Stimulated activated CD8-positive, alpha-beta memory T cell treated with anti-CD3 and anti-CD28 coated beads, Interleukin-7, amount 100 ng/mL, for 1 hour (primary cell): ENCODE measurements at places on chromosomes 4 and X.

- no peak for DNase-seq
Observed at GRCh38 chr4:184727430-184727829, 6.5 kb downstream of the CENPU start.

- no peak for DNase-seq
Observed at GRCh38 chr4:84699001-84699671, 116.2 kb downstream of the CDS1 start.

DNA sequence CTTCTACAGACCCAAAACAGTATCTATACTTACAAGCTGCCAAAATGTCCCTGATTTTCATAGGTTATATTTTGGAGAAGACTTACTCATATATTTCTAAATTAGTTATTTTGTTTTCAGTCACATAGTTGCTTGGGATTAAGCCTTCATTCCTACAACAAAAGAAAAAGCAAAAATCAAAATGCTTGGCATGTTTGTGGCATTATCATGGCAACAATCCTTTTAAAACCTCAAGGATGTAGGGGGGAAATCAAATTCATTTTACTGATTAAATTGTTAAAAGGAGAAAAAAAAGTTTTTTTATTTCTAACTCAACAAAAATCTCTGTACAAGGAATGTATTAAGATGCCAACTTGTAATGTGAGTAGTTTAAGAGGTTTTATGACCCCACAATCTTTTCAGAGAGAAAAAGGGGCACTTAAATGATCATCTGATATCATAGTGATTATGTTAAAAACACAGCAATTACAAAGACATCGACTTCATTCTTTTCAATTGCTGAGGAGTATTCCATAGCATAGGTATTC is 23.5 kb downstream of the TXK start:
- DNase-seq, result no peak

DNA sequence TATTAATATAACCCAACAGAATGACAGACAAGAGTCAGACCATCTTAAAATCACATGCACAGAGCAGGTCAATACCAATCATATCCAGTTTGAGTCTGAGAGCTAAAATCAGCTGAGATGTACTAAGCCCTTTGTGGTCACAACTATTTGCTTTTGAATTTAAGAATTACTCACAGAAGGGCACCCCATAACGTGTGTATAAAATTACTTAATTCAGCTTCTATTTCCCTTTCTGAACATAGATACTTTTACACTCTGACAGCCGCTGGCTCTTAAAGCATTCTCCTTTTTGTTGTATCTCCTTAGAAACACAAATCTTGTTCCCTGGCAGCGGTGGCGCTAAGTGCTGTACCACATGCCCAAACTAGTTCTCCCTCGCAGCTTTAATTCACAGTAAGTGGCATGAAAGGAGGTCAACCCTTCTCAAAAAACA is 14.8 kb upstream of the PPARGC1A start:
- no peak for DNase-seq
